ENCODE measurements at places on chromosomes 4 and X. TPM values are rescaled to one million over a fixed set of nuclear protein-coding genes. Genes with fewer than 3 reads are reported as not detected.

The PWWP3B gene
- 5.9 TPM for total RNA-seq

The MAGEB17 gene
- 0.24 TPM for total RNA-seq

The SPON2 gene
- 20.8 TPM for total RNA-seq

The HMGN5 gene
- total RNA-seq = 1.2 TPM

The TREX2 gene
- not detected for total RNA-seq

The FGB gene
- total RNA-seq = not detected

The DUX4 gene
- total RNA-seq = not detected

The ANXA5 gene
- 186 TPM for total RNA-seq

The MAGEB3 gene
- total RNA-seq = not detected
